NCI-H2029 treated with DMSO at 0.1 percent for 48 hours (cell line): ENCODE measurements at places on chromosomes 2 and 18.

GRCh38 chr2:129717560-129718130 is 261.8 kb upstream of the RAB6C start:
- peak; percentile 18 for DNase-seq

GRCh38 chr2:195331129-195331528 is 325.9 kb upstream of the SLC39A10 start:
- no peak for DNase-seq

DNA sequence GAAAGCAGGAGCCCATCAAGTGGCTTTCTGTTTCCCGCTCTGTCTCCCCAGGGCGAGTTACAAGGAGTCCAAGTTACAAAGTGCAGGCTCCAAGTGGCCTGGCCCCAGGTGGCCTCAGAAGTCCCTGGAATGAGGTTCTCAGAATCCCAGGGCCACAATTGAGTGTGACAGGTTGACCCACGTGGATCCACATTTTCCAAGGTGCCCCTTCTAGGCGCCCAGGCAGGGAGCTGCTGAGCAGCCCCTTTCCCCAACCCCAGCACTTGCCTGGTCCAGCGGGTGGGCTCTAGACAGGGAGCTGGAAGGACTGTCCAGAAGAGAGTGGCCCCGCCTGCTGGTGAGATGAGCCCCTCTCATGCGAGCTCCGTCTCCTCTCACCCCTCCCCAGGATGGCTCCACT is 253.4 kb downstream of the CYP26B1 start:
- DNase-seq: no peak

- DNase-seq: no peak
Observed at GRCh38 chr2:211692689-211693088, 845.9 kb downstream of the ERBB4 start.

GRCh38 chr2:53422979-53423378 is 344.6 kb upstream of the CHAC2 start:
- DNase-seq: peak; percentile 5

GRCh38 chr18:37661478-37661877 is 95.9 kb upstream of the CELF4 start:
- DNase-seq: no peak

GRCh38 chr2:85307527-85307897 is 20.3 kb downstream of the TGOLN2 start:
- DNase-seq: no peak

DNA sequence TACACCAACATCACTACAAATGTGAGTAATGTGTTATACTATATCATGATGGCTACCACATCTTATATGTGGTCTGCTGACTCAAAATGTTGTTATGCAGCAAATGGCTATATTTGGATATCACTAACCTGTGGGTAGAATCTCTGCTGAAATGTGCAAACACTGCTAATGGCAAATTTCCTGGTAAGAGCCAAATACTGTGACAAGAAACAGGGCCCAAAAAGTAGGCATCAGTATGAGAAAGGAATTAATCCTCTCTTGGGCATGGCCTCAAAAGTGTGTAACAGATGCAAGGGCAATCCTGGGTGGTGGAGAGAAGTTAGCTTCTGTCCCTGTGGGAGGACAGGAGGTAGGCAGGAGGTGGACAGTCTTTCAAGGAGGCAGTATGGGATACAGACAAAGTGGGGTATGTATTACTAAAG is 13.3 kb downstream of the ATF2 start:
- no peak for DNase-seq

- DNase-seq: no peak
Observed at GRCh38 chr2:176637486-176638166, 368.4 kb downstream of the MTX2 start.
